Stimulated activated CD8-positive, alpha-beta memory T cell treated with anti-CD3 and anti-CD28 coated beads, Interleukin-7, amount 100 ng/mL, for 1 hour (primary cell): ENCODE measurements at places on chromosomes 5 and 9.

DNA sequence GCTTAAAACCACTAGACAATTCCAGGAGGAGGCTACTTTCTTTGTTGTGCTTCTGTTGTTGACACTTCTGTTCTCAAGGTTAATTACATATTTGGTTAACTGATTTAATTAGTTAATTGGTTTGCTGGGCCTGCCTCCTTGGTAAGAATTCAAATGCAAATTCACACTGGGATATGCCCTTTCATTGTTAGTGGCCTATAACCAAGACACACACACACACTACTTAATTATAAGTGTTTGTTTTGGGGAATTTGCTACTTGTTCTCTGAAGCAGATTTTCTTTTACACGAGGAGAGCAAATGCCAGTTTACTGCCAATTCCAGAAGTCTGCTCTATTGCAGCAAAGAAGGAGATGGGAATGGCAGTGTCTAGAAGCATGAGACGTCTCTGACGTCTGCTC, 101.6 kb upstream of the BASP1 start:
- no peak for DNase-seq

DNA sequence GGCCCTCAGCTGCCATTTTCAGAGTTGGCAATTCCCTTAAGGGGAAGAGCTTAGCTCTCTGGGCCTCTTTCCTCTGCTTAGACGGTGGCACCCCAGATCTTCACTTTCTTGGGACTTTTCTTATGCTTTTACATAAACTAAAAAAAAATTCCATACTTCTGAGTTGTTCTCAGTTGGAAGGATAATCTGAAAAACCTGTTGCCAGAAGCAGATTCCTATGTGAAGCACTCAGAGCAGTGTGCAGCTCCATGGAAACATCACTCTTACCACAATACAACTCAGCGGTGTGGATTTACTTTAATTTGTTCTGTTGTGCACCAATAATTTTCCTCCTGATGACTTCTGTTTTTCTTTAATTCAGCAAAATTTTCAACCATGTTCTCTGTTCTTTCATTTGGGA, 44.1 kb upstream of the MROH2B start:
- no peak for DNase-seq

DNA sequence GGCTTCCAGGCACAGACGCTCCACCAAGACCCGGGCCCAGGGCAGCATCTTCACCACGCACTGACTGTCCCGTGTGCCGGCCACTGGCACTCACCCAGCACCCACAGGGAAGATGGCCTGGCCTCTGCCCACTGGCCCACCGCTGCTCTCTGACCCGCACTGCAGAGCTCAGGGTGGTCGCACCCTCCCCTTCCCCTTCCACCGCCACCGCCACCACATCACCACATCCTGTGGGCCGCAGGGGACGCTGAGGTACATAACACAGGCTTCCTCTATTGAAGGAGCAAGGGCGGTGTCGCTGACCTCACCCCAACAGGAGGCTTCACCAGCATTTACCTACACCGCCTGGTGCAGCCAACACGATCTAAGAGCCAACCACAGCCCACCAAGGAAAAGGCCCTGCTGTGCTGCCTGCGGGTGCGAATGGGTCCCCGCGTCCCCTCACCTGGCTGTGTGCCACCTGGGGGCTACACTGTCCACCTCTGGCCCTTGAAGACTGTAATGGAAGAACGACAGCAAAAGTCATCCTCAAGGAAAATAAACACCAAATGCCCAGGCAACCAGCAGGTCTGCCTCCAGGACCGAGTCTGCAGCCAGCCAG, 101.8 kb downstream of the CAMSAP1 start:
- no peak for DNase-seq

GRCh38 chr9:100111235-100111634, 12.2 kb downstream of the INVS start:
- DNase-seq = no peak

- no peak for DNase-seq
Observed at GRCh38 chr5:61719124-61719523, 387.1 kb downstream of the ZSWIM6 start.

DNA sequence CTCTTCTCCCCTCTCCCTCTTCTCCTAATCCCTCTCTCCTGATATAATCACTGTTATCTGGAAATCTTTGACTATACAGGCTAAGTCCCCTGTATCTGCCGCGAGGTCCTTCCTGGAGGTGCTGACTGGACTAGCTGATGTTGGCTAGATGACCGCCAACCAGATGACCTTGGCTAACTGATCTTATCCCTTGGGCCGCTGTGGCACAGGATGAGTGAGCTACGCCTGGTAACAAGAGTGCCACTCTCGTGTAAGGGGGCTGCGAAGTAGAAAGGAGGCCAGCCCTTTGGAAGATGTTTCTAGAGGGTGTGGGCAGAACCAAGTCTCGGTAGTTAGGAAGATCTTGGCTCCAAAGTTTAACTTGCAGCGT, 345 bp upstream of the PRRC1 start:
- no peak for DNase-seq

DNA sequence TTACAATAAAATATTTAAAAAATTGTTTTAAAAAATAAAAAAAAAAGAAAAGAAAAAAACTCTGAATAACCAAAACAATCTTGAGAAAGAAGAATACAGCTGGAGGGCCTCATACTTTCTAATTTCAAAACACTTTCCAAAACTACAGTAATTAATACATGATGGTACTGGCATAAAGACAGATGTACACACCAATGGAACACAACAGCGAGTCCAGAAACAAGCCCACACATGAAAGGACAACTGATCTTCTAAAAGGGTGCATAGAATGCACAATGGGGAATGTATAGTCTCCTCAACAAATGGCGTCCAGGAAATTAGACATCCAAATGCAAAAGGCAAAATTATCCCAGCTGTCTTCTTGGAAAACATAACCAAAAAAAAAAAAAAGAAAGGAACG, 99.6 kb downstream of the LURAP1L start:
- DNase-seq = no peak
